ENCODE measurements at places on chromosomes 4 and X.

DNA sequence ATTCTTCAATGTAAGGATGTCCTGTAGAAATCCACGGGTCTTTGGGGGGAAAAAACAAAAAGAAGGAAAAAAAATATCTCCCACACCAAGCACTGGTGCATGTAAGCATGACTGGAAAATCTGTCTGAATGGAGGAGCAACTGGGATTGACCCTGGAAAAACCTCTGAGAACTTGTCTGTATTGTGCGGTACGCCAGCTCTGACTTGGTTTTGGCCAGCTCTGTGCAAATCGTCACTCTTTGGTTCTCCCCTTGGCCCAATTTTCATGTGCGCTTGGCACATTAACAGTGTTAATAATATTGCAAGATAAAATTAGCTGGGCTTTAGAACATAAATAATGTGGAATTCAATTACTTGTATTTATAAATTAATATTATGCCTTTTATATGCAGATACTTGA is 231.2 kb upstream of the HAND2 start:
- DNase-seq = no peak

GRCh38 chr4:40482985-40483647 is 146.5 kb downstream of the RBM47 start:
- DNase-seq = no peak

DNA sequence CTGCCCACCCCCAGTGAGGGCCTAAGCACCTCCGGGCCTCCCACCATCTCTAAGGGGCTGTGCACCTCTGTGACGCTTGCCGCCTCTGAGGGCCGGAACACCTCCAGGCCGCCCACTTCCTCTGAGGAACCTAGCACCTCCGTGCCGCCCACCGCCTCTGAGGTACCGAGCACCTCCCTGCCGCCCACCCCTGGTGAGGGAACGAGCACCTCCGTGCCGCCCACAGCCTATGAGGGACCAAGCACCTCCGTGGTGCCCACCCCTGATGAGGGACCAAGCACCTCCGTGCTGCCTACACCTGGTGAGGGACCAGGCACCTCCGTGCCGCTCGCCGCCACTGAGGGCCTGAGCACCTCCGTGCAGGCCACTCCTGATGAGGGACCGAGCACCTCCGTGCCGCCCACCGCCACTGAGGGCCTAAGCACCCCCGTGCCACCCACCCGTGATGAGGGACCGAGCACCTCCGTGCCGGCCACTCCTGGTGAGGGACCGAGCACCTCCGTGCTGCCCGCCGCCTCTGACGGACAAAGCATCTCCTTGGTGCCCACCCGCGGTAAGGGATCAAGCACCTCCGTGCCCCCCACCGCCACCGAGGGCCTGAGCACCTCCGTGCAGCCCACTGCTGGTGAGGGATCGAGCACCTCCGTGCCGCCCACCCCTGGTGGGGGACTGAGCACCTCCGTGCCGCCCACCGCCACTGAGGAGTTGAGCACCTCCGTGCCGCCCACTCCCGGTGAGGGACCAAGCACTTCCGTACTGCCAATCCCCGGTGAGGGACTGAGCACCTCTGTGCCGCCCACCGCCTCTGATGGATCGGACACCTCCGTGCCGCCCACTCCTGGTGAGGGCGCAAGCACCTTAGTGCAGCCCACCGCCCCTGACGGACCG is 977 bp downstream of the MAGEE1 start:
- peak; percentile 3 for DNase-seq

DNA sequence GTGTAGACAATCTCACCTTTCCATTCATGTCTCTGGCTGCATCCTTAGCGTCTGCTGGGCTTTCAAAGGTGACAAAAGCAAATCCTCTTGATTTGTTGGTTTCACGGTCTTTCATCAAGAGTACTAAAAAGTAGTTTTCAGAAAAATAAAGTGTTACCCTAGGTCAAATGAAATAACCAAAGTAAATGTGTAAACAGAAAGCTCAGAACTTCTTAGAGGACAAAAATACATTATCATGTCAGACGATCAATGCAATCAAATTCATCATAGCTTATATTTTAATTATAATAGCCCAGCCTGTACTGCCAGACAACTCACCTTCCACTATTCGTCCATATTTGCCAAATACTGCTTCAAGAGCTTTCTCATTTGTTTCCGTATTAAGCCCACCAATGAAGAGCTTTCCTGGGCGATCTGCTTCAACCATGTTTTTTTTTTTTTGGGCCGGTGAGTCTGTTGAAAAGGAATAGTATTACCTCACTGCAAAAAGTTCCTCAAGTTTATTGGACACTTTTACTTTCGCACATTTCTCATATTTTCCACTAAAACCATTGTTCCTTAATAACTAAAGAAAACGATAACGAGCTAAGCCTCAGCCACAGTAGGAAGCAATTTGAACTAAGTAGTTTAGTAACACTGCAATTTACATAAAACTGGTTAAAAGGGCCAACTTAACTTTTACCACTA is 1.4 kb downstream of the RBMX start:
- DNase-seq = no peak

- DNase-seq = no peak
Measured at GRCh38 chrX:16429406-16429805, 220.6 kb upstream of the S100G start.

DNA sequence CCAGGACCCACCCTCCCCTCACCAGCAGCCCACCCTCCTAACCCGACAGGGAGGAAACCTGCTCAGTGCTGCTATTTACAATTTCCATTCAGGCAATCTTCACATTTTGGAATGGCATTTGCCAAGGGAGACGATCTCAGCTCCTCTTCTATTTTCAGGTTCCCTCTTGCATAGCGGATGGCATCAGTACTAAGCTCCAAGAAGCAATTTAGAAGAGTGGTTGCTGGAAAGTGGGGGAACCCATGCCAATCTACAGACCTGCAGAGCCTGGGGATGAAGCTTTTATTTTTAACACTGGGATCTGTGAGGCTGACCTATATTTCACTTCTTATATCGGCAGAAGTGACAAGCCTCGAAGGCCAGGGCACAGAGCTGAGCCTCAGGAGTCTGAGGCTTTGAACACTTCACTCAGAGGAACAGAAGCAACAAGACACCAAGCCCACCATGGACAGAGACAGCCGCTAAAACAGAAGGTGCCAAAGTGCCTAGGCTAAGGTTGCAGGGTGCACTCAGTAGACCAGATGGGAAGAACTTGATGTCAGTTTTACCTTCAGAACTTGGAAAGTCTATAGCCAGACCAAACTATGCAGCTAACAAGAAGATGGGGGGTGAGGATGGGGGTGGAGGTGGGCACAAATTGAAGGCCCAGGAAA is 44.0 kb downstream of the SCD5 start:
- DNase-seq = no peak

GRCh38 chr4:87391576-87392054 is 627 bp upstream of the HSD17B11 start:
- DNase-seq = no peak

- DNase-seq = no peak
Measured at GRCh38 chr4:157246964-157247363, 26.4 kb downstream of the GRIA2 start.

DNA sequence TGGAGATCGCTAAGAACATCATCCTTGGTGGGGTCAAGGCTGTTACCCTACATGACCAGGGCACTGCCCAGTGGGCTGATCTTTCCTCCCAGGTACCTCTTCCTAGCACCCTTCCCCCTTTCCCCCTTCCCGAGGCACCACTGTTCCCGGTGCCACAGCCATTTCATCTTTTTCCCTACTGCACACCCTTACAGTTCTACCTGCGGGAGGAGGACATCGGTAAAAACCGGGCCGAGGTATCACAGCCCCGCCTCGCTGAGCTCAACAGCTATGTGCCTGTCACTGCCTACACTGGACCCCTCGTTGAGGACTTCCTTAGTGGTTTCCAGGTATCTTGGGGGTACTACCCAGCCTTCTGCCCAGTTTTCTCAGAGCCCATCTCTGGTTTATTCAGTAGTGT is 5.7 kb downstream of the UBA1 start:
- no peak for DNase-seq

- peak; percentile 3 for DNase-seq
Measured at GRCh38 chrX:41734530-41734929, 10.5 kb downstream of the GPR82 start.

DNA sequence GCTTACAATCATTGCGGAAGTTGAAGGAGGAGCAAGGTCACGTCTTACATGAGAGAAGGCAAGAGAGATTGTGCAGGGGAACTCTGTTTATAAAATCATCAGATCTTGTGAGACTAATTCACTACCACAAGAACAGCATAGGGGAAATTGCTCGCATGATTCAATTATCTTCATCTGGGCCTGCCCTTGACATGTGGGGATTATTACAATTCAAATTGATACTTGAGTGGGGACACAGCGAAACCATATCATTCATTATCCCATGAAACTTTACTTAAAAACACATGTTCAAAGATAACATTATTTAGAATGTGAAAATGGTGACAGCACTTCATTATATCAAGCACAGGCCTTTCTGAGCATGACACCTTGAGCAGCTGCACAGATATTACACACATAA is 1087.8 kb downstream of the C4orf33 start:
- peak; percentile 89 for DNase-seq

DNA sequence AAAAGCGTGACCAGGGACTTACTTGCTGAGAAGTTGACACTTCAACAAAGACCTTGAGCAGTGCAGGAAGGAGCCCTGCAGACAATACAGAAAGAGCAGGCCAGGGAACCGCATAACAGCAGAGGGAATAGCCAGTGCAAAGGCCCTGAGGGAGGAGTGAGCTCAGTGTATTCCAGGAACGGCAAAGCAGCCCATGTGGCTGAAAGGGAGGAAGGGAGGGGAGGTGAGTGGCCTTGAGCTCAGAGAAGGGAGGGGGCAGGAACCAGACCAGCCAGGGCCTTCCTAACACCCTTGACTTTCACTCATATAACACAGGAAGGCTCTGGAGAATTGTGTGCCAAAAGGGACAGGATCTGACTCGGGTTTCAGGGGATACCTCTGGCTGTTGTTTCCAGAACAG is 112.2 kb downstream of the BCOR start:
- no peak for DNase-seq

- no peak for DNase-seq
Measured at GRCh38 chr4:10099499-10100325, 16.9 kb downstream of the WDR1 start.

- DNase-seq = no peak
Measured at GRCh38 chr4:107083-107443, 17.2 kb upstream of the ZNF718 start.

GRCh38 chr4:33948921-33949320 is 2295.4 kb downstream of the ARAP2 start:
- DNase-seq = no peak

- no peak for DNase-seq
Measured at GRCh38 chrX:20829665-20830491, 544.3 kb upstream of the CNKSR2 start.

GRCh38 chr4:72442715-72443114 is 126.3 kb downstream of the ADAMTS3 start:
- no peak for DNase-seq

GRCh38 chr4:113636438-113636818 is 125.1 kb downstream of the CAMK2D start:
- no peak for DNase-seq

DNA sequence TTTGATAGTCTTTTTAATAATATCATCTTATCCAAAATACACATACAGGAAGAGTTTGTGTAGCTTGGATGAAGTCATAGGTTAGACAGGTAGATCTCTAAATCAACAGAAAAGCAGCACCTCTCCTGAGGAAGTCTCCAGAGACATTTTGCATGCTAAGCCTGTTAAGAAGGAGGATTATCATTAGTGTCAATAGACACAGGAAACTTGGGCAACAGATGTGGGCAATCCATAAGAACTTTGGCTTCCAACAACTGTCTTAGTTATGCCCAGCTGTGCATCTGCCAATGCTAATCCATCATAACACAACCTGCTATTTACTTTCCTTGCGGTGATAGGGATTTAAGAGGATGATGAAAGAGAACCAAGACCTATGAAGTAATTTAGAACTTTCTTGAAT is 1052.6 kb downstream of the RPA4 start:
- no peak for DNase-seq

GRCh38 chr4:122661176-122662160 is 40.6 kb upstream of the IL21 start:
- no peak for DNase-seq

DNA sequence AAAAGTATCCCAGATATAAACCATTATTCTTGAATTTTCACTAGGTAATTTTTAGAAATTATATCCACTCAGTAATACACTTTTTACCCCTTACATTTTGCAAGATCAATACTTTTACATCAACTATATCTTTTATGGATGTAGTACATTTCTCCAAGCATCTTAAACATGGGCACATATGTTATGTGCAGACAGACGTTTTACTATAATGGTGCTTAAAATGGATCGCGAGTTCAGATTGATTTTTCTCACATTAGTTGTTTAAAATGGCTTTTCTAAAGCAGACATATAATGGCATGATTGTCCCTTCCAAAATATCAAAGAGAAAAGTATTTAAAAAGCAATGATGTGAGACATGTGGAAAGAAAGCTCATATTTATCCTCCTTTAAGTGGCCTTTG is 786.1 kb downstream of the PDHA2 start:
- no peak for DNase-seq

GRCh38 chrX:11626351-11626750 is 39.4 kb downstream of the ARHGAP6 start:
- DNase-seq = no peak

GRCh38 chrX:45140812-45141211 is 59.9 kb downstream of the DIPK2B start:
- DNase-seq = no peak

- no peak for DNase-seq
Measured at GRCh38 chr4:153480704-153481103, 14.5 kb downstream of the TMEM131L start.

GRCh38 chr4:168511780-168512489 is 15.1 kb downstream of the PALLD start:
- no peak for DNase-seq

DNA sequence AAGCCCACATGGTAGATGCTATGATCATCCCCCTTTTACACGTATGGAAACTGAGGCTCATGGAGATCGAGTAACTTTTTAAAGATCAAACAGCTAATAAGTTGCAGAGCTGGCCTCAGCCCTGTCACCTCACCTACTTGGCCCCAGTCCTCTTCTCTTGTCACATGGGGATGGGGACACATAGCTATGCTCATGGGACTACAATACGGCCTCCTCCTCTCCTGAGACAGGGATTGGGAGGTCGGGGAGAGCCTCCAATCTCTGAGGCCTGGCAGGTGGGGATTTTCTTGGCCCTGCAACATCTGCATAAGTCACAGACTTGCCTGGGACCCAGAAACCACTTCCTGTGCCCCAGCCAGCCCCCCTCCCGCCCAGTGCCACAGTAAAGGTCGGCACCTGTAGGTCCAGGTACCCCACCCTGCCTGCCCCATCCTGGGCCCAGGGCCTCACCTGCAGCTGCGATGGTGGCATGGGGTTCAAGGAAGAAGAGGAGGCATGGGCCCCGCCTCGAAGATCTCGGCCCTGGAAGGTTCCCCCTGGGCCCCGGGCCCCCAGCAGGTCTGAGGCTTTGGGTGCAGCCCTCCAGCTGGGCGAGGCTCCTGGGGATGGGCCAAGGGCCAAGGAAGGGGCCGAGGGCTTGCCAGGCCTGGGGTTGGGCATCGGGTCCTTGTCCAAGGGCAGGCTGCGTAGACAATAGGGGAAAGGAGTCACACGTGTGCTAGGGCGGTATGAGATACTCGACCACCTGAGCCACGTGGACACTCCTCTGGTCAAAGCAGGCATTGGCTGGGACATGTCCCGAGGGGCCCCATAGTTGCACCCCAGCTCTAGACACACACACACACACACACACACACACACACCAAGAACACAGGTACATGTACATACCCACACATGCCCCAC is 6.4 kb downstream of the FOXP3 start:
- no peak for DNase-seq
